ENCODE measurements at places on chromosomes 3 and 15.

DNA sequence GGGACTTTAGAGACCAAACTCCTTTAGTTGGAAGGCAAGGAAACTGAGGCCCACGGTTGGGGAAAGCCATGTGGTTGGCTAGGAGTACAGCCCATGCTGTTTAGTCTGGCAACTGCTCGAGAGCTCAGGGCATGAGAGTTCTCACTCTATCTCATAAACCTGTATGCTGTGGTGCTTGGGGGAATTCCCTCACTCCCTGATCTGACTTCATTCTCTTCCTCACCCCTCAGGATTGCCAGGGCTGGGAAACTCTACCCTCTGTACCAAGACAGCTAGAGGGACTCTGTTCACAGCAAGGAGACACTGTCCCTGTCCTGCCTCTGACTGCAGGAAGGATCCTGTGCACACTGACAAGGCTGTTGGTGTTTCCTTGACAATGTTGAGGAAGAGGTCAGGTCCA is 230.2 kb downstream of the ZNF621 start:
- no peak for DNase-seq

GRCh38 chr3:125141596-125142419 is 70.7 kb downstream of the SLC12A8 start:
- peak; percentile 30 for DNase-seq

DNA sequence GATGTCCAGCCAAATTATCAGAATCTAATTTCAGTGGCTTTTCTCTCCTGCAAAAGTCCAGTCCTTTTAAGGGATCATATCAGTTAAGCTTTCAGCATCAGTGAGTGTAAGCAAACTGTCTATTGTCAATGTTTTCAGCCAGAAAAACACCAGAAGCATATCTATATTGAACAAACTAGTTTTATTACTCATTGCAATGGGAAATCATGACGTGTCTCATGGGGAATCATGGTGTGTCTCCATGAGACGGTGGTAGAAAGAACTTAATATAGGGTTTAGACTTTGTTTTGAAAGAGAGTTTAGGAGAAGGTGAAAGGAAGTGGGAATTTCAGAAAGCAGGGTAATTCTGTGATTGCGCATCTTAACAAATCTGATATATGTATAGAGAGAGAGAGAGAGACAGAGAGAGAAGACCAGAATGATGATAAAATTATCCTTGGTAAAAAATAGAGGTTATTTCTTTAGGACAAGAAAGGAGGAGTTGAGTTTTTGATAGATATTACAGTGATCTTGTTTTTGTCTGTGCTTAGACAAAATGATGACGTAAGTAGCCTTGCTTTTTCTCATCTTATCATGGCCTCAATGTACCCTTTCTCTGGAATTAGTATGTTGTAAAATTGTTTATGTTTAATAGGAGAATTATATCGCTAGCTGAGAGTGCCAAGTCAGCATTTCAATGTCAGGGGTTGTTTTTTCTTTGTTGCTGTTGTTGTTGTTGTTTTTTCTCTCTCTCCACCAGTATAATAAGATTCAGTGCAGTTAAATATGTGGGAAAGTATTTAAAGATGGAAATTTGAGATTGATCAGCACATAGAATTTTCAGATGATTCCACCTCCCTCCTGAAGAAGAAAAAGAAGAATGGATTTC is 129.9 kb upstream of the OSTN start:
- no peak for DNase-seq

GRCh38 chr15:81024936-81025335 is 24.2 kb downstream of the TLNRD1 start:
- no peak for DNase-seq

DNA sequence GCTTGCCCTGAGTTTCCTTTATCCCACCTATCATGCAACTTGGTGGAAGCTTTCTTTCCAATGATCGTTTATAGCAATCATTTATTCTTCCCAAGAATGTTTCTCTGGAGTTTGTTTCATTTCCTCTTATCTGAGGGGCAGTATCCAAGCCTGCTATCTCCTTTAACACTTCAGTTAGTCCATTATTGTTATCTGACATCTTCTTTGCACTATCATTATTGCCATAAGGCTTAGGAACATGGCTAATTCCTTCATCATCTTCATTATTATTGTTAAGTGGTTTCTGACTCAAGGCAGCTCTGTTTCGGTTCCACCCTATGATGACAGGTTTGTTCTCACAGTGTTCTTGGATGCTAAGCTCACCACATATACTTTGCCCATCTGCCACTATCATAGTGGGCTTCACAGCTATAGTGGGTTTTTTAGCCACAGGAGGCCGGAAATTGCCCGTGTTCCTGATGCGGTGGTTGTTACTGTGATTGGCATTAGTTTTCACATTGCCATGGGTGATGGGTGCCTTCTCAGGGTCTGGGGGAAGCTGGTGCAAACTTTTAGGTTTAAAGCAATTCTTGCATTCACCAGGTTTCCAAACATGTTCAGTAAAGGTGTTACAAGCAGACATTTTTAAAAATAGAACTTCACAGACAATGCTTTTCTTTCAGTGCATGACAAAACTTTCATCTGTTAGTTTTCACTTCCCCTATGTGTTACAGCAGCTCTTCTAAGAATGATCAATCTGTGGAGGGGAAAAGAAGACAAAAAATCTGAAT is 110.6 kb upstream of the TSPAN3 start:
- DNase-seq: no peak
